Esophagus muscularis mucosa (tissue), 4 donors: ENCODE measurements at places on chromosomes 16 and 17. TPM values are rescaled to one million over a fixed set of nuclear protein-coding genes. Genes with fewer than 3 reads are reported as not detected.

DNA sequence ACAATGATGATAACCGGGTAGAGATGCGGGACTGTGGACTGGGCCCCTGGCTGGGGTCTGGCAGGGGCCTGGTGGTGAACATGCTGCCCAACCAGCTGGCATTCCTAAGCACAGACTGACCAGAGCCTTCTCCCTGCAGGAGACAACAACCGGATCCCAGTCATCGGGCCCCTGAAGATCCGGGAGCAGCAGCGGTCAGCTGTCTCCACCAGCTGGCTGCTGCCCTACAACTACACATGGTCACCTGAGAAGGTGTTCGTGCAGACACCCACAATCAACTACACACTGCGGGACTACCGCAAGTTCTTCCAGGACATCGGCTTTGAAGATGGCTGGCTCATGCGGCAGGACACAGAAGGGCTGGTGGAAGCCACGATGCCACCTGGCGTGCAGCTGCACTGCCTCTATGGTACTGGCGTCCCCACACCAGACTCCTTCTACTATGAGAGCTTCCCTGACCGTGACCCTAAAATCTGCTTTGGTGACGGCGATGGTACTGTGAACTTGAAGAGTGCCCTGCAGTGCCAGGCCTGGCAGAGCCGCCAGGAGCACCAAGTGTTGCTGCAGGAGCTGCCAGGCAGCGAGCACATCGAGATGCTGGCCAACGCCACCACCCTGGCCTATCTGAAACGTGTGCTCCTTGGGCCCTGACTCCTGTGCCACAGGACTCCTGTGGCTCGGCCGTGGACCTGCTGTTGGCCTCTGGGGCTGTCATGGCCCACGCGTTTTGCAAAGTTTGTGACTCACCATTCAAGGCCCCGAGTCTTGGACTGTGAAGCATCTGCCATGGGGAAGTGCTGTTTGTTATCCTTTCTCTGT is 5.1 kb upstream of the SLC7A6 start:
- H3K27me3 ChIP-seq, result no peaks in the 10 kb centered on the region
- no peak overlapping the region for H3K4me3 ChIP-seq
- H3K36me3 ChIP-seq, result peaks cover 47% of the 10 kb centered on the region
- H3K4me1 ChIP-seq, result peaks cover 22% of the 10 kb centered on the region
- H3K27ac ChIP-seq, result peak overlapping the region; percentile 68

Gene PCGF2
- total RNA-seq, result 14.4 TPM

GRCh38 chr17:48457080-48457836 is 27.2 kb upstream of the SKAP1 start:
- H3K36me3 ChIP-seq, result no peaks in the 10 kb centered on the region
- DNase-seq, result no peak
- peaks cover 11% of the 10 kb centered on the region for H3K4me1 ChIP-seq
- H3K27ac ChIP-seq, result no peak overlapping the region
- peaks cover 4% of the 10 kb centered on the region for H3K27me3 ChIP-seq

DNA sequence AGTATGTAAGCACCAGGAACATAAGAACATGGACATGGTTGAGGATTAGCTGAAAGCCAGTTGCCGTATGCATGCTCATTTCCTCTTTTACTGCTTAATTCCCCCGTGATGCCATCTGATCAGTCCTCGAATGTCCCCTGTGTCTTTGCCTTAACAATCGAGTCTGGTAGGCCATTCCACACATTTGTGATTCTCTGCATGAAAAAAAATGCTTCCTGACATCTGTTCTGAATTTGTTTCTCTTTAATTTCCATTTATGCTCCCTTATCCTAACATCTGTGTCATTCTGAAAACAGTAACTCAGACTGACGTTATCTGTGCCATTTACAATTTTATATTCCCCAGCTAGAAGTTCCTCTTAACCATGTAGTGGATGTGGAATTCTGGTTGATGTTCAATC is 158.2 kb upstream of the TOX3 start:
- no peak overlapping the region for H3K4me3 ChIP-seq
- H3K36me3 ChIP-seq, result no peaks in the 10 kb centered on the region
- H3K27me3 ChIP-seq, result no peaks in the 10 kb centered on the region
- H3K4me1 ChIP-seq, result no peaks in the 10 kb centered on the region
- no peak overlapping the region for H3K27ac ChIP-seq

DNA sequence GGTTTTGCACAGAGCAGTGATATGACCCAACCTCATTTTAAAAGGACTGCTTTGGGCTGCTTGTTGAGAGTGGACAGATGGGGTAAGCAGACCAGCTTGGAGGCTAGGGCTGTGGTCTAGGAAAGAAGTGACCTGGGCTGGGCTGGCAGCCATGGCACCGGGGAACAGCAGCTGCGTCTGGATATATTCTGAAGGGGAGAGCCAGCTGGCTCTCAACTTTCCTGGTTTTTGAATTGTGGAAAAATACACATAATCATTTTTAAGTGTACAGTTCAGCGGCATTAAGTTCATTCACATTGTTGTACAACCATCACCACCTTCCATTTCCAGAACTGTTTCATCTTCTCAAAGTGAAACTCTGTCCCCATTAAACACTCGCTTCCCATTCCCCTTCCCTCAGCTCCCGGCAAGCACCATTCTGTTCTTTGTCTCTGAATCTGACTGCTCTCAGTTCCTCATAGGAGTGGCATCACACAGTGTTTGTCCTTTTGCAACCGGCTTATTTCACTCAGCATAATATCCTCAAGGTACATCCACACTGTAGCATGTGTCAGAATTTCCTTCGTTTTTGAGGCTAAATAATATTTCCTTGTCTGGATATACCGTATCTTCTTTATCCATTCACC is 113.2 kb downstream of the SPECC1 start:
- H3K4me3 ChIP-seq, result no peak overlapping the region
- no peak overlapping the region for H3K27ac ChIP-seq
- no peaks in the 10 kb centered on the region for H3K36me3 ChIP-seq
- H3K4me1 ChIP-seq, result peaks cover 15% of the 10 kb centered on the region

GRCh38 chr16:67968400-67969253 is at the start of gene SLC12A4:
SLC12A4 (minus strand) TSS chr16:67968637; CDS start chr16:67968553, 84 bp downstream.
- no peaks in the 10 kb centered on the region for H3K36me3 ChIP-seq
- H3K27me3 ChIP-seq, result no peaks in the 10 kb centered on the region
- no peak for DNase-seq
- H3K4me3 ChIP-seq, result peak within 1 kb of the TSS; percentile 95

DNA sequence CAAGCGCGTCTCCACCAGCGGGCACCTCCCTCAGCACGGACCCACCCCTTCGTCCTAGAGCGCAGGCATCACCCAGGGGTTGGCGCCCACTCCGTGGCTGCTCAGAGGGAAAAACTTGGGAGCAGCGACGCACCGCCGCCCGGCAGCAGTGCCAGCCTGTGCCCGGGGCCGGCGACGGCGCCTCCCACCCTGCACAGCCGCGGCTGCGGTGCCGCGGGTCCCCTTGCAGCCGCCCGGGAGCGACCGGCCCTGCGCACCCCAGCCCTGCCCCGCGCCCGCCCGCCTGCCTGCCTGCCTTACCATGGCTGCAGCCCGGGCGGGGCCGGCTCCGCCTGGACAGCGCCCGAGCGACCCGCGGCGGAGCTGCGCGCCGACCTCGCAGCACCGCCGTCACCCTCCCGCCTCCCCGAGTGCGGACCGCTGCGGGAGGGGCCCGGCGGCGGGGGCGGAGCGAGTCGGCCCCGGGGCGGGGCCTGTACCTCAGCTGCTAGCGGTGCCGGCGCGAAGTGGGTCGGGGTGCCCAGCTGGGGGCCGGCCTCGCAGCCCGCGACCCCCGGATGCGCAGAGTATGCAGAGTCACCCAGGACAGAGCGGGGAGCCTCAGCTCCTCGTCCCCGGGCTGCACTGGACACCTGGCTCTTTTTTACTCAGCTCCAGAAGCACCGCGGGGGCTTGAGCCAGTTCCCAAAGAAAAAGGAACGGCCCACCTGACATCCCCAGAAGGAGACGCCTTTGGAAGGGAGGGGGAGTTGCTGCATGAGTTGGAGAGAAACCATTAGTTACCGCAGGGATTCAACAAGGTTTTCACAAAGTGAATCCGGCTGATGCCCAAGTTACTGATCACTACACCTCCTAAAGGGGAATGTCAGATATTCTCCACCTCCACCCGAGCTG is 17.5 kb upstream of the MTMR4 start:
- no peak for DNase-seq
- peak overlapping the region; percentile 65 for H3K27ac ChIP-seq
- no peaks in the 10 kb centered on the region for H3K27me3 ChIP-seq
- H3K4me1 ChIP-seq, result peaks cover 33% of the 10 kb centered on the region

DNA sequence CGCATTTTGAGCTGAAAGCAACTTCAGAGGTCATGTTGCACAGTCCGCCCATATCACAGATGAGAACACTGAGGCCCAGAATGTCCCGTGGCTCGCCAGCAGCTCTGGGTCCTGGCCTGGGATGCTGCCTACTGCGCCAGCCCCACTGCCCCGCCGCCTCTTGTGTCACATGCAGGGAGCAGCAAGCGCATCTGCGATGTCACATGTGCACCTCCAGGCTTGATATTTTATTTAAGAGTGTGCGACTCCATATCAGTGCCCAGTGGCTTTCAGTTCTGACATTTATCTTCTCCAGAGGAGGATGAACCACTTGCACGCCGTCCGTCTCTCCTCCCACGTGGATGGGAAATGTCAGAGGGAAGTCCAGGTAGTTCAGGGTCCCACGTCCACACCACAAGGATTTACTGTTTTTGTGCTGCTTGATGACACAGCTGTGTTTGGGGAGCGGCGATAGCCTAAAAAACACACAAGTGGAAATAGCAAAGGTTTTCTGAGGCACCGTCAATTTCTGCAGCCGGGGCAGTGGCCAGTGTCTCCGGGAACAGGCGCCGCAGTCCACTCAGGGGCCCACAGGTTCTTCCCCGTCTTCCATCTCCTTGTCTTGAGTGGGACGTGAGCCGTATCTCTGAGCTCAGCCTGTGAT is 7.0 kb upstream of the RBFOX3 start:
- H3K27me3 ChIP-seq, result no peaks in the 10 kb centered on the region
- H3K4me3 ChIP-seq, result no peak overlapping the region
- H3K27ac ChIP-seq, result no peak overlapping the region
- H3K4me1 ChIP-seq, result peaks cover 14% of the 10 kb centered on the region

Gene SNTB2
- total RNA-seq, result 73.4 TPM

Gene TOM1L2
- total RNA-seq, result 66.1 TPM

DNA sequence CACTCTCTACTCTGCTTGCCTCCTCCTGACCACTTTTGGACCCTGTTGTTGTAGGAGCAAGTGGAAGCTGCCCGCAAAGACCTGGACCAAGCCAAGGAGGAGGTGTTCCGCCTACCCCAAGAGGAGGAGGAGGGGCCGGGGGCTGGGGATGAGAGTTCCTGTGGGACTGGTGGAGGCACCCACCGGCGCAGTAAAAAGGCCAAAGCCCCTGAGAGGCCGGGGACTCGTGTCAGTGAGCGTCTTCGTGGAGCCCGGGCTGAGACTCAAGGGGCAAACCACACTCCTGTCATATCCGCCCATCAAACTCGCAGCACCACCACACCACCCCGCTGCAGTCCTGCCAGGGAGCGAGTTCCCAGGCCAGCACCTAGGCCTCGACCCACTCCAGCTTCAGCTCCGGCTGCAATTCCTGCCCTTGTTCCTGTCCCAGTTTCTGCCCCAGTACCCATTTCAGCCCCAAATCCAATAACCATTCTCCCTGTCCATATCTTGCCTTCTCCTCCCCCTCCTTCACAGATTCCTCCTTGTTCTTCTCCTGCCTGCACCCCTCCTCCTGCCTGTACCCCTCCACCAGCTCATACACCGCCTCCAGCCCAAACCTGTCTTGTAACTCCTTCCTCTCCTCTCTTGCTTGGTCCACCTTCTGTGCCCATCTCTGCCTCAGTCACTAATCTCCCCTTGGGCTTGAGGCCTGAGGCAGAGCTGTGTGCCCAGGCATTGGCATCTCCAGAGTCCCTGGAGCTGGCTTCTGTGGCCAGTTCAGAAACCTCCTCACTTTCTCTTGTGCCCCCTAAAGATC is 11.0 kb upstream of the PHKG2 start:
- H3K4me1 ChIP-seq, result peaks cover 22% of the 10 kb centered on the region
- H3K36me3 ChIP-seq, result peaks cover 64% of the 10 kb centered on the region
- H3K27me3 ChIP-seq, result no peaks in the 10 kb centered on the region
- no peak overlapping the region for H3K27ac ChIP-seq
